ENCODE measurements at places on chromosomes 7 and 10.

DNA sequence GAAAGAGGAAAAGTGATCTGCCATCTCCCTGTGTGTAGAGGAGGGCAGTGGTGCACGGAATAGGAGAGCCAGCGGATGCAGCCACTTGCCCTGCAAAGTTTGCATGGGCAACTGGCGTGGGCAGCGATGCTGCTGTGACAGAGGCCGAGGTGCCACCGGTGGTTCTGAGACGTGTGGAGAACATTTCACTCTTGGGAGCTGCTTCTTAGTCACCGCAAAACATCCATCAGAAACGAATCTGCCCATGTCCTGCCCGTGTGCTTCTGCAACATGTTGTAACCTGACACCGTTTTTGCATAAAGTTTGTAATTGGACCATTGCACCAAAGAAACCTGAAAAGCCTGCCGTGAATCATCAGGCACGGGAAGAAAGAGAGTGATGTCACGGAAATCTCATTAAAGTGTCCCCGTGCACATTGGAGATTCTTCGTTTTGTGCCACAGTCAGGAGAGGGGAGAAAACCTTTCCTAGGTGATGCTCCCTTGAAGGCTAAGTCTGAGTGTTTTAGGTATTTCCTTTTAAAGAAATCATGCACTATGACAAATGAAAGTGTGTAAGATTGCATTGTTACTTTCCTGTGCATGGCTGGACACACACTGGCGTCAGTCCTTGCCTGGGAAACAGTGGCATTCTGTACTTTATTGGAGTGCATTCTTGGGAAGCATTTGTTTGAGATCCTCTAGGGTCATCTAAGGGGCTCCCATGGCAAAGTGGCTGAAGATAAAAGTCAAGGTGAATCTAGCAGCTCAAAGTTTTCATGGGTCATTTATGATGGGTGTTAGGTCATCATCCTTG, 302.6 kb downstream of the KLF6 start:
- no peak for DNase-seq

GRCh38 chr7:82029236-82029913, 259.5 kb upstream of the HGF start:
- DNase-seq, result no peak

DNA sequence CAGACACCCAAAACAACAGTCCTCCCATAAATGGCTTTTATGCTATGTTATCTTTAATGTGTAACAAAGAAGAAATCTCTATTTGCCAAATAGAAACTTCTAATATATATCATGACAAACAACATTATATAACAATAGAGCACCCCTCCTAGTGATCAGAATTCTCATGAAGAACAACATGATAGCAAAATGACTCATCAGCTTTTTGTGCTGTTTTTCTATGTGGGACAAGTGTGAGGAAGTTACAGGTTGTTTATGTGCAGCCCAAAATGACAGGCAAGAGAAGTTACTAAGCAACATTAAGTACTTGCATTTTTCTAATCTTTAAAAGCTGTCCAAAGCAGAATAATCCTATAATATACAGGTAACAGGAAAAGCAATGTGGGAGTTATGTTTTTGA, 7.7 kb downstream of the DGKB start:
- DNase-seq, result no peak

GRCh38 chr10:114542373-114542772, 115.7 kb downstream of the ABLIM1 start:
- no peak for DNase-seq

DNA sequence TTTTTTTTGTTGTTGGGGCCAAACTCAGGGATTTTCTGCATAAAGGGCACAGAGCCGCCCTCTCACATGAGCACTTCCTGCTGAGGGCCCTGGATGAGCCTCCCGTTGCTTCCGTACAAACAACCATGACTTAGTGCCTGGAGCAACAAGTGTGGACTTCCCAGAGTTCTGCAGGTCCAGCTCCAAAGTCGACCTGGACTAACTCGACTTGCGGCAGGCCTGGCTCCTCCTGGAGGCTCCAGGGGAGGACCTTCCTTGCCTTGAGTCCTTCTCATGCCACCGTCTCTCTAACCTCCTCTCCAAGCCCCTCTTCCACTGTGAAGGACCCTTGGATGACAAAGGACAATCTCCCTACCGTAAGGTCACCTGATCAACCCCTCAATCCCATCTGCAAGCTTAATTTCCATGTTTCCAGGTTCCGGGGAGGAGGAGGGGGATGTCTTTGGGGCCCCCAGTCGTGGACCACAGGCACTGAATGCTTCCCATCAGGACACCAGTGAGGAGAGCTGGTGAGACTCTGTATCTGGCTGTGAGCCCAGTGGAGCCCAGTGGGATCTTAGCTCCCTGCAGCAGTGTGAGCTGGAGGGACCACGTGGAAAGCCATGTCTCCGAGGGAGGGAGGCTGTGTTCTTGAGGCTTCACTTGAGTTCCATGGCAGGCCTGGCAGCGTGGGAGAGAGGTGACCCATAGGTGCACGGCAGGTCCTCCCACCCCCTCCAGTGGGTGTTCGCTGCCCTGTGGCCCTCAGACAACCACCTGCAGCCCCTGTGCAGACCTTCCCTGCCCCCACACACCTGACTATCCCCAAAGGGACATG, 199.5 kb upstream of the PPP2R2D start:
- no peak for DNase-seq

DNA sequence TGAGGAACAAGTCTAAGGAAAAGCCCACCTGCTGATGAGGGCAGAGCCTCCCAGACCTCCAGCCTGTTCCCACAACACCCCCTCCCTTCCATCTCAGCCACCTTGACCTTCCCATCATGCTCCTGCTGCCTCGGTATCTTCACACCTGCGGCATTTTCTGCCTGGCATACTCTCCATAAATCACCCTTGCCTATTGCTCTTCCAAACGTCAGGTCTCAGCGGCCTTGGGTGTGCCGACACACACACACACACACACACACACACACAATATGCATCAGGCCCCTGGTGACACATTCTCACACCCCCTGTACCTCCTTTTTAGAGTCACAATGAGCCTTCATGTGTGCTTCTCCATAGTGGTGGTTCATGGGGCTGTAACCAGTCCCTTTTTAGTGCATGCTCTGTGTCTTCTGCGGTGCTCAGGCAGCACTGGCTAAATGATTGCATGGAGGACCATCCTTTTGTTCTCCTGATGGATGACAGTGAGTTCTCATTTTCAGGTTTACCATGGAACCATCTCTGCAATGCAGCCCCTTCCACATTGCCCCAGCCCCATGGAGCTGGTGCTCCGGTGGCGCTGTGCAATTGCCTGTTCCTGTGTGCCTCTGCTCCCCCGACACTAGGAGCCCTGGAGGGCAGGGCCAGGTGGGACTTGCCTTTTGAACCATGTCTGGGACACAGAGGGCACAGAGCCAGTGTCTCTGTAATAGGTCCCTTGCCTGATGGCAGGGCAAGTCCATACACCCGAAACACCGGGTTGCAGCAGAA, 4.5 kb downstream of the ADIRF start:
- DNase-seq, result no peak

DNA sequence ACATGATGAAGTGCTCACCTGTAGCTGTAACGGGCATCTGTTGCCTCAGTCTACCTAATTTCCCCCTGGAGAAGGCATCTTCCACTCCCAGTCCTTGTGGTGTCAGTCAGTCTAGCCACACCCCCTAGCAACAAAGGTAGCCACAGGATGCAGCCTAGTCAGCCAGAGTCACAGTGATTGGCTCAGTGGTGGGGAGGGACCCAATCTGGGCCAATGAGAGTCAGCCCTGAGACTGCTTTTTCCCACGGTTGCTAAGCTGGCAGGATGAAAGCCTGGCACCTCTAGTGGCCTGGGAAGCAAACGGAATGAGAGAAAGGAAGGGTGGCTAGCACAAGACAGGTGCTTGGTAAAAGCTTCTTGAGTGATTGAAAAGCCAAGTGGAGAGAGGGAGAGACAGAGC, 118.6 kb downstream of the SH3PXD2A start:
- no peak for DNase-seq

GRCh38 chr7:127715901-127716300, 63.9 kb downstream of the SND1 start:
- no peak for DNase-seq

- no peak for DNase-seq
Observed at GRCh38 chr10:44397476-44398225, 12.8 kb upstream of the CXCL12 start.

DNA sequence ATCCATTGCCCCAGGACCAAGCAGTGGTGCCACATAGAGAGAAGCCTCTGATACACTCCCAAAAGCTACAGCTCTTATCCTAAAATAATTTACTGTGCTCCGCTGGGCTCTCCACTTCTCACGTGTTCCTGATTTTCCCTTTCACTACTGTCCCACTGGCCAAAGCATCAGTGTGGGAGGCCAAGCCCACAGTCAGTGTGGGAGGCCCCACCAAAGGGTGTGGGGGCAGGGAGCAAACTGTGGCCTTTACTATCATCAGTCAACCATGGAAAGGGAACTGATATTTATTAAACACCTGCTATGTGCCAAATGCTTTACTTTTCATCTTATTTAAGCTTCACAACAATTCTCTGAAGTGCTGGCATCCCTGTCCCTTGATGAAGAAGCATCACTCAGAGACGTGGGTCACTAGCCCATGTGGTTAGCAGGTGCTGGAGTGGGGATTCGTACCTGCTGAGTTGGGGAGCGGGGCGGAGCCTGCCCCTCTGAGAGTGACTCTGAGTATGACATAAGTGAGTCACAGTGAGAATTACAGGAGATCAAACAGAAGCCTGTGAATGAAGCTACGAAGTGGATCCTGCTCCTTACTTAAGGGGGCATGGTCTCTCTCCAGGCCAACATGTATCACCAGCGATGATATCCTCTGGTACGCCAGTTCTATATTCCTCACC, 50.4 kb downstream of the PYROXD2 start:
- DNase-seq, result no peak

DNA sequence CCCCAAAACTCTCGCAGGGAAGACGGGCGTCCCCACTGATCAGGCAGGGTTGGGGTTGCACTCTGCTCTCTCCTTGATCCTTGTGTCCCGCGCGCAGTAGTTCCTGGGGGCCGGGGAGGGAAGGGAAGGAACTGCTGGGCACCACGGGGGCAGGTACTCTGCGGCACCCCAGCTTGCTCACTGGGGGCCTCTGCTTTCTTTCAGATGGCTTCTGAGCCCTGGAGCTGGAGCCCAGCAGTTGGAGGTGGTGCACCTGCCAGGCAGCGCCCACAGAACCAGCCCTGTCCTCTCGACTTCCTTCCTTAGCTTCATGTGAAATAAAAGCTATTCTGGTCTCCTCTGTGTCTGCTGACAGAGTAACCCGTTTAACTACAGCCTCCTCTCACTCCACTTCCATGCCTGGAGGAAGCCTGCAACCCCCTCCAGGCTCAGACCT, 12.2 kb downstream of the PLAC9 start:
- DNase-seq, result no peak

DNA sequence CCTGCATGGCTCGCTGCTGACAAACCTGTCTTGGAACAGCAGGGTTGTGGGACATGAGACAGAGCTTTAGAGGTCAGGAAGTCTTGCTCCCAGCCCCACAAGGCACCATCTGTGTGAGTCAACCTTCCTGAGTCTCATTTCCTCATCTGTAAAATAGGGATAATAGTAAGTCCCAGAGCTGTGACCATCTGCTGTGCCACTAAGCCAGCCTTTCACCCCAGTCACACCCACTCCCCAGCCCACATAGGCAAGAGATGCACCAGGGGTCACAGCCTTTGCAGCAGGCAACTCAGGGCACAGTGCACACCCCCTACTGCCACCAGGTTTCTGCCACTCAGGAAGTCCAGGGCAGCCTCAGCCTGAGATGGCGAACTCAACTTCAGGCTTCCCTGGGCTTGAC, 29.4 kb upstream of the CDH23 start:
- no peak for DNase-seq

DNA sequence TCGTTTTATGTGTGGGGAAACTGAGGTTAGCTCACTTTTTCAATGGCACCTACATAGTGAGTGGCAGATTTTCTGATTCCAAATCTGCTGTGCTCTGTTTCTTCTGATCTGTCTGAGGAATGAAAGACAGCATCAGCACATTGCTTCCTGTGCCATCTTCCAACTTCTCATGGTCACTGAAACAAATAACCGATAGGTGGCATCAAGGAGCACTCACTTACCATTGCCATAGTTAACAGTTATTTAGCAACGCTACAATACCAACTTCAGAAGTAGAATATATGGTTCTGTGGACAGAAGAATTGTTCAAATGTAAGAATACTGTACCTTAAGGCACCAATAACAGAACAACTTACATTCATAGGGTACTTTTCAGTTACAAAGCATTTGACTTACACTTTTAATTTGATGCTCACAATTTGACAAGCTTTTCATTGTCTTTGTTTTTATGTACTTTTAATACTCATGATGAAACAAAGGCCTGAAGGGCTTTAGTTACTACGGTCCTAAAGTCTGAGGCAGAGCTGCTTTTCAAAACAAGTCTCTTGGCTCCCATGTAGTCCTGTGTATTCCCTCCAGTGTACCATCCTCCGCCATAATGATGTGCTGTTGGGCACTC, 228.9 kb upstream of the TCF7L2 start:
- no peak for DNase-seq

- DNase-seq, result no peak
Observed at GRCh38 chr10:14926061-14926470, 27.8 kb downstream of the DCLRE1C start.

GRCh38 chr10:22319980-22320558, 830 bp upstream of the BMI1 start:
- DNase-seq, result no peak

DNA sequence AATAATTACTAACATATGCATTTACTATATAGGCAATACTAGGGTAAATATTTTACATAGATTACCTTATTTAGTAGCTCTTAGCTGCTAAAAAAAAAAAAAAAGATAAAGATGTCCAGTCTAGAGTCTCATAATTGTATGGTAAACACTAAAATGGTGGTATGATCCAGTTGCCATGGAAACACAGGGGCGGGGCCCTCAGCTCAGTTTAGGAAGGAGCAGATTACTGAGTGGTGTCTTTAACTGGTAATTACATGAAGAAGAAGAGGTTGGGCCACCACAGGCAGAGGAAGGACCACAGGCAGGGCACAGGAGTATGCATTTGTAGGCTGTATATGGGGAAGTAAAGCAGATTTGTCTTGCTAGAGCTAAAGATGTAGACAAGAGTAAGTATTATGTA, 43.7 kb downstream of the ITGB8 start:
- no peak for DNase-seq

- DNase-seq, result no peak
Observed at GRCh38 chr7:32051128-32051527, 19.1 kb downstream of the PDE1C start.
